CD4-positive, alpha-beta T cell treated with Interleukin-6 for 4 hours (primary cell): ENCODE measurements at places on chromosomes 1 and 21.
A peak's percentile ranks its signal among the peaks of the same experiment; 100 is the strongest.

GRCh38 chr1:154499446-154499845 lies 2.6 kb upstream of the TDRD10 start:
- DNase-seq, result no peak

GRCh38 chr1:229694053-229694693 lies 68.1 kb downstream of the URB2 start:
- no peak for DNase-seq

- DNase-seq, result no peak
Measured at GRCh38 chr1:116306102-116306501, 66.9 kb upstream of the ATP1A1 start.

DNA sequence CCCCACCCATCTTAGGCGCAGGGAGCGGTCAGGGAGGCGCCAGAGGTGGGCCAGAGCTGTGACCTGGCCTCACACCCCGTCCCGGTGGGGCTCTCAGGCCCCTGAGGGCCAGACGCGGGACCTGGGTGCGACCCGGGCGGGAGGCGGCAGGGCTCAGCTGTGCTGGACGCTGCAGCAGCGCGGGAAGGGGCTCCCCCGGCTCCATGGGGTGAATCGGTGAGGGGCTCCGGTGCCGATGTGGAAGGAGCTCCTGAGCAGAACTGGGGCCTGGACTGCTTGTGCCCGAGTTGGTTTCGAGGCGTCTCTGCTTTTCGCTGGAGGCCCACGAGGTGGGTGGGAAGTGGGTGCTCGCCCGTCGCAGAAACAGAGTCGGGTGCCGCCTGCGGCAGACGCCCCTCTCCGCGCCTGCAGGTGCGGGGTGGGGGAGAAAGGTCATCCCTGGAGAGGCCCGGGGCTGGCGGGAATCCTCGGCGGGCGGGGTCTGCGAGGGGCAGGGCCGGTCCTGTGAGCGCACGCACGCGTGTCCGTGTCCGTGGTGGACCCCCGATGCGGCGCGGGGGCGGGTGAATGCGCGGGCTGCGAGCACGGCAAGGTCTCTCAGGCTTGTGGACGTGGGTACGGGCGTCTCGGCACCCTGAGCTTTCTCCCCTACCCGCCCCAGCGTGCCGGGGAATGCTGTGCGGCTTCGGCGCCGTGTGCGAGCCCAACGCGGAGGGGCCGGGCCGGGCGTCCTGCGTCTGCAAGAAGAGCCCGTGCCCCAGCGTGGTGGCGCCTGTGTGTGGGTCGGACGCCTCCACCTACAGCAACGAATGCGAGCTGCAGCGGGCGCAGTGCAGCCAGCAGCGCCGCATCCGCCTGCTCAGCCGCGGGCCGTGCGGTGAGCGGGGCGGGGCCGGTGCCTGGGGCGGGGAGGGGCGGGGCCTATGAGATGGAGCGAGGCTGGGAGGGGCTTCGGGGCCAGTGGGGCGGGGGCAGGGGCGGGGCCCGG lies 20.4 kb downstream of the AGRN start:
- DNase-seq, result peak; percentile 84
